ENCODE measurements at places on chromosomes 5 and 9.

GRCh38 chr5:78824831-78825281 lies 160.3 kb downstream of the ARSB start:
- no peak for DNase-seq

GRCh38 chr9:105968811-105969466 lies 274.6 kb downstream of the TMEM38B start:
- no peak for DNase-seq

GRCh38 chr5:138065102-138065501 lies 18.7 kb upstream of the WNT8A start:
- no peak for DNase-seq

GRCh38 chr5:168172760-168173223 lies 118.7 kb upstream of the WWC1 start:
- no peak for DNase-seq

GRCh38 chr9:38362852-38363588 lies 29.5 kb upstream of the ALDH1B1 start:
- DNase-seq: no peak

DNA sequence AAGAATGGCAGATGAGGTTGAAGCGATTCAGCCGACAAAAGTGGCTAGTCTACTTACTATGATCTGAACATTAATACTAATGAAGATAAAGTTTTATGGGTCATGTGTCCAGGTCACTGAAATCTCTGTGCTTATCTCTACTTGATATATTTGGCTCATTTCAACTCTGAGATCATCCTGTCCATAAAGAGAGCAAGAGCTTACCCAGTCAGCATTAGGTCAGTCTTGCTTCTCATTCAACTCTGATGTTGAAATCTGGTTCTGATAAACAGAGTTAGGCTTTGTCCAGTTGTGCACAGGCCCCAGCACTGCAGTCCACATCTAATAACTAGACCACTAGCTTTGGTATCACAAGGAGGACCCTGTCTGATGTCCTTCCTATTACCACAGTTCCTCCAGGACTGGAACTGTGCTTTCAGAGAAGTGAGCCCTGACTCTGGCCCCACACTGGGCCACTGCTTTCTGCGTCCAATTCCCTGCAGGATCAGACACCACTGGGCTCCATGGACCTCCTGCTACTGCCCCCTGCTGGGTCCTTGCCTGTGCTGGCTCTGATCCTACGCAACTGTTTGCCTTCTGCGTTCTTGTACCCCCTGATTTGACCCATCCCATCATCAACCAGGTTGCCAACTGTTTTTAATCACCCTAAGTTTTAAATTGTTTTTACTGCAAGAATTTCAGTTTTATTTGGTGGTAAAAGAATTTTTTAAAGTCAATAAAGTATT lies 23.7 kb upstream of the FAM120A start:
- no peak for DNase-seq

- no peak for DNase-seq
Observed at GRCh38 chr5:132024117-132024435, 12.6 kb upstream of the ACSL6 start.

GRCh38 chr9:91177661-91178280 lies 183.9 kb downstream of the AUH start:
- DNase-seq: no peak

Data from T-helper 2 cell (primary cell).